ENCODE measurements at places on chromosomes 1 and 21.

- H3K36me3 ChIP-seq, result no peaks in the 10 kb centered on the region
- H3K4me3 ChIP-seq, result no peak overlapping the region
- DNase-seq, result peak; percentile 55
Observed at GRCh38 chr1:155105604-155106011, 22.1 kb upstream of the EFNA1 start.

- no peak overlapping the region for H3K4me3 ChIP-seq
- no peak overlapping the region for H3K27ac ChIP-seq
- peak; percentile 24 for DNase-seq
Observed at GRCh38 chr1:165114022-165114888, 242.3 kb downstream of the LMX1A start.

GRCh38 chr1:155128755-155129473, 1.2 kb downstream of the EFNA1 start:
- peak; percentile 85 for DNase-seq
- peaks cover 73% of the 10 kb centered on the region for H3K4me1 ChIP-seq
- peak overlapping the region; percentile 53 for H3K4me3 ChIP-seq
- H3K36me3 ChIP-seq, result peaks cover 12% of the 10 kb centered on the region
- peak overlapping the region; percentile 93 for H3K27ac ChIP-seq
- no peaks in the 10 kb centered on the region for H3K27me3 ChIP-seq

DNA sequence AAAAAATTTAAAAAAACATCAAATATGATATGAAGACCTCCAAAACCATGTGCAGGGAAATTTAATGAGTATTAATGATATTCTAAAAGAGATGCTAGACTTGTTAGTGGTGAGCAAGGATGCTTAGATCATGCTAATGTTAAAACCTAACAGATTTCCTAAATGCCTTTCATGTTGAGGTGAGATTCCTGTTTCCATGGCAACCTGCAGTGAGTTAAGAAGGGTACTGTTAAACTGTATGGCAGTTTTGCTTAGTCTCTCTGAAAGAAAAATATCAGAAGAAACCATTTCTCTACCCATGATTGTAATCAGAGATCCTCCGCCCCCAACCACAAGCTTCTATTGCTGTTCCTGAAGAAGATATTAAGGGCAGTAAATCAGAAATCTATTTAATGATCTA, 321.6 kb upstream of the LRRC7 start:
- DNase-seq, result no peak
- no peaks in the 10 kb centered on the region for H3K4me1 ChIP-seq
- H3K4me3 ChIP-seq, result no peak overlapping the region
- H3K27me3 ChIP-seq, result no peaks in the 10 kb centered on the region
- no peaks in the 10 kb centered on the region for H3K36me3 ChIP-seq

- DNase-seq, result no peak
- peaks cover 51% of the 10 kb centered on the region for H3K27me3 ChIP-seq
- no peak overlapping the region for H3K4me3 ChIP-seq
- no peaks in the 10 kb centered on the region for H3K36me3 ChIP-seq
- no peak overlapping the region for H3K27ac ChIP-seq
- H3K4me1 ChIP-seq, result no peaks in the 10 kb centered on the region
Observed at GRCh38 chr1:18178111-18178510, 70.5 kb downstream of the IGSF21 start.

DNA sequence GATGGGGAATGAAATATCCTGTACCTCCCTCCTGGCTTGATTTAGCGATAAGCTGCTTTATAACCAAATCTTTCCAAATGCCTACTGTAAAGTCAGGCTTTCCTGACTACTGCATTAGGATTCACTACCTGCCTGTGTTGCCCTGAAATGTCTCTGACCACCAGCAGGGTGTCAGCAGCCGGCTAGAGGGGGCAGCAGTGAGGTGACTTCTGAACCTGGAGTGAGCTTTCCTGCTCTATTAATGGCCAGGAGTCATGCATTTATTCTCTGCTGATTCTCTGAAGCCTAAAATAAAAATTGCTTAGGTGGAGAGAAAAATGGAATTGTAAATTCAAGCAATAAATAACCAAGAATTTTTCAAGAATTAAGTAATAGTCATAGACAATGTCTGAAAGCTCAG, 2.5 kb downstream of the BACE2 start:
- H3K27ac ChIP-seq, result peak overlapping the region; percentile 85
- H3K27me3 ChIP-seq, result no peaks in the 10 kb centered on the region
- peak; percentile 62 for DNase-seq
- H3K4me3 ChIP-seq, result no peak overlapping the region
- H3K36me3 ChIP-seq, result no peaks in the 10 kb centered on the region
- peaks cover 12% of the 10 kb centered on the region for H3K4me1 ChIP-seq

DNA sequence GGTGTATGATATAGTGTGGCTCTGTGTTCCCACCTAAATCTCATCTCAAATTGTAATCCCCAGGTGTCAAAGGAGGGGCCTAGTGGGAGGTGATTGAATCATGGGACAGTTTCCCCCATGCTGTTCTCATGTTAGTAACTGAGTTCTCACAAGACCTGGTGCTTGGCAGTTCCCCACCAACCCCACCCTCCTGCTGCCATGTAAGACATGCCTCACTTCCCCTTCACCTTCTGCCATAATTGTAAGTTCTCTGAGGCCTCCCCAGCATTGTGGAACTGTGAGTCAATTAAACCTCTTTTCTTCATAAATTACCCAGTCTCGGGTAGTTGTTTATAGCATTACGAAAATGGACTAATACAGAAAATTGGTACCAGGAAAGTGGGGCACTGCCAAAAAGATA, 1705.3 kb downstream of the NCAM2 start:
- no peaks in the 10 kb centered on the region for H3K36me3 ChIP-seq
- no peak overlapping the region for H3K27ac ChIP-seq
- H3K4me3 ChIP-seq, result no peak overlapping the region
- H3K27me3 ChIP-seq, result no peaks in the 10 kb centered on the region
- no peaks in the 10 kb centered on the region for H3K4me1 ChIP-seq
- DNase-seq, result no peak

- H3K36me3 ChIP-seq, result no peaks in the 10 kb centered on the region
- DNase-seq, result no peak
- no peaks in the 10 kb centered on the region for H3K27me3 ChIP-seq
- no peak overlapping the region for H3K27ac ChIP-seq
- no peaks in the 10 kb centered on the region for H3K4me1 ChIP-seq
Observed at GRCh38 chr1:82586473-82586872, 785.7 kb downstream of the ADGRL2 start.

DNA sequence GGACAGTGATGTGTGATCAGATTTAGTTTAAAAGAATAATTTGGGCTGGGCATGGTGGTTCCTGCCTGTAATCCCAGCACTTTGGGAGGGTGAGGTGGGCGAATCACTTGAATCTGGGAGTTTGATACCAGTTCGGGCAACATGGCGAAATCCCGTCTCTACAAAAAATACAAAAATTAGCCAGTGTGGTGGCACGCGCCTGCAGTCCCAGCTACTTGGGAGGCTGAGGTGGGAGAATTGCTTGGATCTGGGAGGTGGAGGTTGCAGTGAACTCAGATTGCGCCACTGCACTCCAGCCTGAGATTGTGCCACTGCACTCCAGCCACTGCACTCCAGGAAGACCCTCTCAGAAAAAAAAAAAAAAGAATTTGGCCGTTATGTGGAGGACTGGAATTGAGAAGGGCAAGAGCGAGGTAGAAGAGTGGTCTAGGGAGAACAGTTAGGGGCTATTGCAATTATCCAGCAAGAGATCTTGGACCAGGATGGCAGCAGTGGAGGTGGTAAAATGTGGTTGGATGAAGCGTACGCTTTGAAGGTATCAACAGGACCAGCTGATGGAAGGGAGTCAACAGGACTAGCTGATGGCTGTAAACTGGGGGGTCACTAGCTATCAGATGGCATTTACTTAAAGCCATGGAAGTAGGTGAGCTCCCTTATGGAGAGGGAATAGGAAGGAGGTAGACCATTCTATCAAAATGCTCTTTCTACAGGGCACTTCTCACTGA, 9.6 kb downstream of the BTBD19 start:
- no peaks in the 10 kb centered on the region for H3K27me3 ChIP-seq
- H3K27ac ChIP-seq, result no peak overlapping the region
- H3K4me1 ChIP-seq, result peaks cover 3% of the 10 kb centered on the region
- DNase-seq, result no peak

DNA sequence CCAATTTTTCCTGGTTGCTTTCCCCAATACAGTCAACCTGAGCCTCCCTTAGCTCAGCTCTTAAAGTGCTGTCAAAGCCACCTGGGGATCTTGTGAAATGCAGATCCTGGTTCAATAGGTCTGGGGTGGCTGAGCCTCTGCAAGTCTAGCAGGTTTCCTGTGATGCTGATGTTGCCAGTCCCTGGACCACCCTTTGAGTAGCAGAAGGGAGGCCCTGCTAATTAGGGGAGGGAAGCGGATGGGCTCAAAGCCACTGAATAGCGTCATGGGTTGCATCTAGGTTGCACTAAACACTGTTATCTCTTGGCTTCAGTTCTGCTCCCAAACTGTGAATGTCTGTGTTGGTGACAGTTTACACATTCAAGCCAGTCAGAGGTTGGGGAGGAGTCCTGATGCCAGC, 127.2 kb downstream of the KAZN start:
- H3K27me3 ChIP-seq, result no peaks in the 10 kb centered on the region
- H3K36me3 ChIP-seq, result no peaks in the 10 kb centered on the region
- no peak for DNase-seq
- H3K4me3 ChIP-seq, result no peak overlapping the region

DNA sequence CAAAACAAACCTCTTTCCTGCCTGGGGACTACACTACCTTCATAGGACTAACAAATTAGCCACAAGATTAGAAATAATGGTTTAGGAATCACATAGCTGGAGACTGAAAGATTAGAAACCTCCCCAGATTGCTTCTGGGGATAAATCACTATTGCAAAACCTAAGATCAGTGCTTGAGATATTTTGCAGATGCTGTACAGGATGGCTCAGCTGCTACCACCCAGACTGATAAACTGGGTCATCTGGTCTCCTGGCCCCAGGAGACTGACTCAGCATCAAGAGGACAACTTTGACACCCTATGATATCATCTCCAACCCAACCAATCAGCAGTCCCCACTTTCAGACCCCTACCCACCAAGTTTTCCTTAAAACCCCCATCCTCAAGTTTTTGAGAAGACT, 137.0 kb downstream of the LRRC53 start:
- no peaks in the 10 kb centered on the region for H3K4me1 ChIP-seq
- no peaks in the 10 kb centered on the region for H3K36me3 ChIP-seq
- DNase-seq, result no peak
- H3K27me3 ChIP-seq, result no peaks in the 10 kb centered on the region

- H3K27me3 ChIP-seq, result no peaks in the 10 kb centered on the region
- DNase-seq, result no peak
- no peak overlapping the region for H3K4me3 ChIP-seq
- H3K27ac ChIP-seq, result no peak overlapping the region
Observed at GRCh38 chr21:19501115-19501514, 1097.5 kb upstream of the TMPRSS15 start.

GRCh38 chr1:71916894-71917293, 365.4 kb downstream of the NEGR1 start:
- no peaks in the 10 kb centered on the region for H3K27me3 ChIP-seq
- no peaks in the 10 kb centered on the region for H3K36me3 ChIP-seq
- H3K4me1 ChIP-seq, result no peaks in the 10 kb centered on the region

GRCh38 chr1:37825506-37825905, 17.5 kb upstream of the YRDC start:
- no peak overlapping the region for H3K4me3 ChIP-seq
- no peaks in the 10 kb centered on the region for H3K4me1 ChIP-seq
- no peaks in the 10 kb centered on the region for H3K36me3 ChIP-seq
- H3K27ac ChIP-seq, result no peak overlapping the region
- DNase-seq, result no peak

DNA sequence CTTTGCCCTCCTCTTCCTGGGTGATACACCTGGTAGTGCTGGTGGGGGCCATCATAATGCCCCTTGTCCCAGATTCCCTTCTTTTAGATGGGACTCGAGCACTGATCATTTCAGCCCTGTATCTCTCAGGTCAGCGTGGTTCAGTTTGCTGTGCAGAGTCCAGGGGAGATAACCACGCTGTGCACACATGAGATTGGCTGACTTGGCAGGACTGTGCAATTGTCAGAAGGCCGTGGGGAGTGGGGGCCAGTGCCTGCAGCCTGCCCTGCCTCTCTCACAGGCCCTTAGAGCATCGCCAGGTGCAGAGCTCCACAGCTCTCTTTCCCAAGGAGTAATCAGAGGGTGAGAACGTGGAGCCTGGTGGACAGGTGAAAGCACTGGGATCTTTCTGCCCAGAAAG, 15.2 kb downstream of the EPHX1 start:
- no peak for DNase-seq
- no peak overlapping the region for H3K27ac ChIP-seq
- no peak overlapping the region for H3K4me3 ChIP-seq
- no peaks in the 10 kb centered on the region for H3K36me3 ChIP-seq

GRCh38 chr1:206808615-206809014, 36.3 kb upstream of the IL10 start:
- DNase-seq, result peak; percentile 15
- peaks cover 5% of the 10 kb centered on the region for H3K27me3 ChIP-seq
- no peak overlapping the region for H3K4me3 ChIP-seq

- no peak overlapping the region for H3K4me3 ChIP-seq
- no peaks in the 10 kb centered on the region for H3K27me3 ChIP-seq
- no peak overlapping the region for H3K27ac ChIP-seq
Observed at GRCh38 chr1:164969253-164969652, 387.3 kb downstream of the LMX1A start.

GRCh38 chr1:31977385-31978131, 36.1 kb upstream of the KHDRBS1 start:
- H3K4me1 ChIP-seq, result no peaks in the 10 kb centered on the region
- H3K27me3 ChIP-seq, result no peaks in the 10 kb centered on the region
- H3K4me3 ChIP-seq, result no peak overlapping the region
- H3K27ac ChIP-seq, result no peak overlapping the region
- no peaks in the 10 kb centered on the region for H3K36me3 ChIP-seq

Data from transverse colon (tissue), 4 donors.